ENCODE measurements at places on chromosomes 7 and 10. TPM values are rescaled to one million over a fixed set of nuclear protein-coding genes. Genes with fewer than 3 reads are reported as not detected.

Gene POLR1F
- total RNA-seq, result 17.4 TPM

Gene PON1
- not detected for total RNA-seq

Gene TEX36
- not detected for total RNA-seq

Gene ADRA2A
- not detected for total RNA-seq

Gene SFMBT2
- total RNA-seq, result 32.4 TPM

Gene PLEKHS1
- total RNA-seq, result not detected

Gene PIK3CG
- total RNA-seq, result 49.6 TPM

Gene CCDC3
- total RNA-seq, result not detected

Gene SEMA3C
- not detected for total RNA-seq

Gene MRPS17
- total RNA-seq, result 13.3 TPM

Gene KCNIP2
- total RNA-seq, result 4.2 TPM

Gene PNLIPRP1
- total RNA-seq, result not detected

Gene ANK3
- total RNA-seq, result 33.6 TPM

Gene CCL24
- not detected for total RNA-seq

Gene LRRD1
- total RNA-seq, result not detected

Gene SNX10
- 22.9 TPM for total RNA-seq

Gene HTR5A
- not detected for total RNA-seq

Gene FOXP2
- not detected for total RNA-seq

Gene BAIAP2L1
- total RNA-seq, result 1.5 TPM

Data from activated naive CD4-positive, alpha-beta T cell treated with anti-CD3 and anti-CD28 coated beads, Interleukin-2, amount 10 ng/mL, durations not matched to agents 5 hours and 36 hours (primary cell).